SHP77 (cell line): ENCODE measurements at places on chromosomes 2 and 18.

DNA sequence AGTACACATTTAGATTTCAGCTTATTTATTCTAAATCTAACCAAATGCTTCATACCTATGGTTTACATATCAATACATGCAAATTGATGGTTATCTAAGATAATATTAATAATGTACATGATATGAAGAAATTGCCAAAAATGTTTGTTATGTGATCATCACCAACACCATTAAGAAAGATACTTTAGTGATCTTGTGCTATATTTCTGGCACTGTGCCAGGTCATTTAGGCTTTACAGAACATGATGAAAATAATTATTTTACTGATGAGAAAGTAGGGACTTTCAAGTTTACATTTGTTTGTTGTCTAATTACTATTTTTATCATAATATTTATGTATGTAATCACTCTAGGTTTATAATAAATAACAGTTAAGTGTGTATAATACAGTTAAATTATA, 158.3 kb downstream of the GULP1 start:
- no peak for DNase-seq

GRCh38 chr18:44816477-44816876, 135.8 kb downstream of the SETBP1 start:
- no peak for DNase-seq

DNA sequence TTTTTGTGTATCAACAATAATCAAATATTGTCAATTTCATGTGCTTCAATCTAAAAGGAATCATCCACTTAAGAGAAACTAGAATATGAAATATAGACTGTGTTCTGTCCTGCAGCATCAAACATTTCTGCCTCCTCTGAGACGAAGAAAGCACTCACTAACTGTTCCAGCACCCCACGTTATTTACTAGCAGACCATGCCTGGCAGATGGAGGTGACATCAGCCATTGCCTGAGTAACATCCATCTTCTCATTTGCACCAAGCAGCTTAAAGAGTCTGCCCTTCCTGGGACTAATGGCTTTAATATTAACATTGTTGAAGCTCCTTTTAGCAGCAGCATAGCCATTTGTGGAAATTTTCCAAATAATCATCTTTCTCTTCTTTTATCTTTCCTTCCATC, 25.7 kb downstream of the SGPP2 start:
- no peak for DNase-seq

GRCh38 chr2:120330946-120331822, 14.8 kb upstream of the INHBB start:
- DNase-seq = no peak

DNA sequence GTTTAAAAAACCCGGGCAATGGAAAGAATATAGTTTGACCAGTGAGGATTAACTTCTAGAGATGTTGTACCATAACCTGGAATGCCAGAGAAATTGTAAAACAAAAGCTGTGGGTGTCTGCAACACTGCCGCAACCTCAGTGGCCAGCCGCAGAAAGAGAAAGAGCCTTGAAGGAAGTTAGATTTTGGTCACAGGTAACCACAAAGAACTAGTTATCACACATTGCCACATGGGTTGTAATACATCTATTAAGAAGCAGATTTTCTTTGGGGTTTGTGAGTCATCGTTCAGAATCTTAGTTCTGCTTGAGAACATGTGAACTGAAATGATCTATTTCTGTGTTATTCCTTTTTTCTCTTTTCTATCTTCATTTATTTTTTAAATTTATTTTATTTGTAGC, 222.9 kb upstream of the AGAP1 start:
- DNase-seq = no peak

DNA sequence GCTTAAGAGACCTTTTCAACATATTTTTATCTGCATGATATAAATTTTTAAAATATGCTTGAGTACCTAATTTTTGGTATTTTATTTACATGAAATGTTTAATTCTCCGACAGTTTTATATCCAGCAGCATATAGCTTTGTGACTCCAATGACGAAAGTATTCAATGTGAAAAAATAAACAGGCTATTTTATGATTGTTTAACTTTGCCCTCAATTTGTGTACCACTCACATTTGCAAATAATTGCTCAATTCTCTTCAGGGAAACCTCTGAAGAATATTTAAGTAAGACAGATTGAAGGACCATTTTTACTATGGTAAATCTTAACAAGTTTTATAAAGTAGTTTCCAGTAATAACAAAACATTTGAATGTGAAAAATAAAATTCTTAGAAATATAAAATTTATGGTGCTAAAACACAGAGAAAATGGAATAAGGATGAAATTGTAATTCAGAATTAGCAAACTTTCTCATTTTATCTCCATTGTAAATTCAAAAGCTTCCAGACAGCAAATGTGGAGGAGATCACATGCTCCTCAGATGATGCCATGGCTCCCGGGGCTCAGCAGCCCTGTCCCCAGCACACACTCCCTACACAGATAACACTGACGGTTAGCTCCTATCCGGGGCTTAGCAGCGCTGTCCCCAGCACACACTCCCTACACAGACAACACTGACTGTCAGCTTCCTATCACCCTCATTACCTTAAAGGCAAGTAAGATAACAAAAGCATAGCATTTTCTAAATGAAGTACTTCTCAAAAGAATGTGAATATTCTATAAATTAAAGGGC, 39.7 kb downstream of the SH3YL1 start:
- no peak for DNase-seq

DNA sequence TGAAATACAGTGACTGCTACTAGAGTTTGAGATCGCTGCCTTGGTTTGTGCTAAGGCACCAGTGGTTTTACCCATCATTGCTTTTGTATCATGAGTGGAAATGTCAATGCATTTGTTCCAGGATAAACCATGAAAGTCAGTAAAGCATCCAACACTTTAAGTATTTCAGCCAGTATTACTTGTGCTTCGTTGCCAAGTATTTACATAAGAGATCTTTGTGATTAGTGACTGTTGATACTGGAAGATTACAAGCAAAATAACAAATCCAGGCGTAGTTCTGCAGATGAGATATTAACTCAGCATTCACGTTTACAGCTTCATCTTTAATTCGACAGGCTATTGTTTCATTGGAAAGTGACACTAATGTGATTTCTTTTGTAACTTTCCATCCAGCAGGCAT, 90.3 kb upstream of the B3GNT7 start:
- no peak for DNase-seq

- no peak for DNase-seq
Observed at GRCh38 chr2:74426181-74426758, 4.7 kb downstream of the WDR54 start.

- no peak for DNase-seq
Observed at GRCh38 chr2:1373830-1374229, 39.4 kb upstream of the TPO start.

- no peak for DNase-seq
Observed at GRCh38 chr2:68577183-68577582, 66.2 kb upstream of the PROKR1 start.

DNA sequence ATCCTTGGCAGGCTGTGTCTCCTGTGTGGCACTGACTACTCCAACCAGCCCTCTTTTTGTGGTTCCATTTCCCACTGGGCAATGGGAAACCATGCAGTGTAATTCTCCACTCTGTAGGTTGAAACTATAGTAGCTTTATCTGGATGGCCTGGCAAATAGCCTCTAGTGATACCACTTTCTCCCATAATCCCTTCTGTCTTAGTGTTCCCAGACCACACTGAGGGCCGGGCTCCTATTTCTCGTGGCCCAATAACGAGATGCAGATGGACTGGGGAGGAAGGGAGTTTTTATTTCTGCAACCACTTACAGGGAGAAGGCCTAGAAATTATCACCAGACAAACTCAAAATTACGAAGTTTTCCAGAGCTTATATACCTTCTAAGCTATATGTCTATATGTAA, 24.7 kb downstream of the SKA1 start:
- no peak for DNase-seq

DNA sequence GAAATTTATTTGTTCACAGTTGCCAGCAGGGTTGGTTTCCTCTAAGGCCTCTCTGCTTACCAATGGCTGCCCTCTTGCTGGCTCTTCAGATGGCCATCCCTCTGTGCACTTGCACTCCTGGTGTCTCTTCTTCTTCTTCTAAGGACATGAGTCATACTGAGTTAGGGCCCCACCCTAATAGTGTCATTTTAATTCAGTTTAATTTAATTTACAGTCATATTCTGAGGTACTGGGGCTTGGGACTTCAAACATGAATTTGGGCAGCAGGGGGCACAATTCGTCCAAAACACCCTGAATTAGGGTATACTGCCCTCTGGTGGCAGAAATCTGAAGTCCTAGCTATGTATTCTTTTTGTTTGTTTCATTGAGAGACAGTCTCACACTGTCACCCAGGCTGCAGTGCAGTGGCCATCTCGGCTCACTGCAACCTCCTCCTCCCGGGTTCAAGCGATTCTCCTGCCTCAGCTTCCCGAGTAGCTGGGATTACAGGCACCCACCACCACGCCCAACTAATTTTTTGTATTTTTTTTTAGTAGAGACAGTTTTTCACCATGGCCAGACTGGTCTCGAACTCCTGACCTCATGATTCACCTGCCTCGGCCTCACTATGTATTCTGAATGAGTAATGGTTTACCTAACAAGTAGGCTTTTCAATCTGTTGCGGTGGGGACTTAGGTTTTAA, 19.8 kb downstream of the SLC4A1AP start:
- peak; percentile 89 for DNase-seq

- no peak for DNase-seq
Observed at GRCh38 chr2:46909771-46910419, 5.7 kb downstream of the MCFD2 start.

DNA sequence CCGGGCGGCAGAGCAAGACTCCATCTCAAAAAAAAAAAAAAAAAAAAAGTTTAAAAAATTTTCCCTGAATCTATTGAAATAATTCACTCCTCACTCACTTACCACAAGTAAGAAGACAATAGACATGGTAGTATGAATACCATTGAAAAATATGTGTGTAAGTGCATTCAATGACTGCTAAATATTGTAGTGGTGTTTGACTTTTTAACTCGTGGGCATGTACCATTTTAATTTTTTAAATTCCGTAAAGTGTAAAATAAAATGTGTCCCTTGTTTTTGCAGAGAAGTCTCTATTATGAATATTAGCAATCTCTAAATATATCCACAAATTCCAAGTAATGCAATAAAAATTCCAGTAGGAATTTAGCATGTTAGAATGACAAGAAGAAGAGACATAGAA, 134.1 kb downstream of the COPS8 start:
- no peak for DNase-seq

DNA sequence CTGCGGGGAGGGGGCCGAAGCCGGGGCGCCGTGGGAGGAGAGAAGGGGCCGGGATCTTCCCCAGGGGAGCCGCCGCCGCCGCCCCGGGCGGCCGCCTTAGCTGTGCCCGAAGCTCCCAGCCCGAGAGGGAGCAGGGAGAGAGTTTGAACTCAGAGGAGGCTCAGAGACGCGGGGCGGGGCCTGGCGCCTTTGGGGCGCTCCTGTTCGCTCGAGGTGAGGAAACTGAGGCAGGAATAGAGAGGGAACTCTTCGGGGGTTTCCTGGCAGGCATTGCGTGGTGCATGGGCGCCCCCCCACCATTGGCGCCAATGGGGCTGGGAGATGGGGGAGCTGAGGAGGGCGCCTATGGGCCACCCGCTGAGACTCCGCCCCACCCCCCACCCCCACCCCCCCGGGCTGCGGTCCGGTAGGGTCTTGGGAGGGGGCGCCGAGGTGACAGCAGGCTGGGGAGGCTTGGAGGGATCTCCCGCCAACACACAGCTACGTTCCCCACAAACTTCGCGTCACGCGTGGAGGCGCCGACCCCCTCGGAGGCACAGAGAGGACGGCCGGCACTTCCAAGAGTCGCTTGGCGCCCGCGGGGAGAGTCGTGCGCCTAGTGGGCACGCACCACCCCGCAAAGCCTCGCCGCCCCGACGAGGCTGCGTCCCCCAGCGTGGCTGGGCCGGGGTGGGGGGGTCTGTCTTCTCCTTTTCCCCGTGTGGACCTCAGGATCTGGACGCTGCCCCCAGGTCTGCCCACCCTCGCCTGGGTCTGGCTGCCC, 680 bp downstream of the CTDSP1 start:
- no peak for DNase-seq

GRCh38 chr2:56811401-56811800, 627.6 kb downstream of the CCDC85A start:
- DNase-seq = no peak

- DNase-seq = no peak
Observed at GRCh38 chr18:54148678-54149077, 75.8 kb downstream of the MBD2 start.

DNA sequence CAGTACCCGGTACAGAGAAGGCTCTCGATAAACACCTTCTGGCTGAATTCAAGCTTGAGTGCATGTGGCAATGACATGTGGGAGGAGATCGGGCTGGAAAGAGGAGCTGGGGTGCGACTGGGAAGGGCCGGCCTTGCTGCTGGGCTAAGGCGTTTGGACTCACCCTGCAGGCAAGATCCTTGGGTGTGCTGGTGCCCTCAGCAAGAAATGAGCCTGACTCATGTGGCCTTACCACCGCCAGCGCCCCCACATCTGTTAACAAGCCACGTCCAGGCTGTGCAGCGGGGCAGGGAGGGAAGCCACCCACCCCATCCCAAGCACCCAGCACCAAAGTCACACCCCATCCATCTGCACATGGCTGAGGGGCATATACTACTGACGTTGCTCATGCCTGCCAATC, 1.3 kb downstream of the HS1BP3 start:
- no peak for DNase-seq

- no peak for DNase-seq
Observed at GRCh38 chr2:231128541-231128940, 3.7 kb upstream of the HTR2B start.

- no peak for DNase-seq
Observed at GRCh38 chr2:217363470-217363869, 503.6 kb upstream of the TNP1 start.

- no peak for DNase-seq
Observed at GRCh38 chr2:12381543-12382325, 335.0 kb upstream of the TRIB2 start.

DNA sequence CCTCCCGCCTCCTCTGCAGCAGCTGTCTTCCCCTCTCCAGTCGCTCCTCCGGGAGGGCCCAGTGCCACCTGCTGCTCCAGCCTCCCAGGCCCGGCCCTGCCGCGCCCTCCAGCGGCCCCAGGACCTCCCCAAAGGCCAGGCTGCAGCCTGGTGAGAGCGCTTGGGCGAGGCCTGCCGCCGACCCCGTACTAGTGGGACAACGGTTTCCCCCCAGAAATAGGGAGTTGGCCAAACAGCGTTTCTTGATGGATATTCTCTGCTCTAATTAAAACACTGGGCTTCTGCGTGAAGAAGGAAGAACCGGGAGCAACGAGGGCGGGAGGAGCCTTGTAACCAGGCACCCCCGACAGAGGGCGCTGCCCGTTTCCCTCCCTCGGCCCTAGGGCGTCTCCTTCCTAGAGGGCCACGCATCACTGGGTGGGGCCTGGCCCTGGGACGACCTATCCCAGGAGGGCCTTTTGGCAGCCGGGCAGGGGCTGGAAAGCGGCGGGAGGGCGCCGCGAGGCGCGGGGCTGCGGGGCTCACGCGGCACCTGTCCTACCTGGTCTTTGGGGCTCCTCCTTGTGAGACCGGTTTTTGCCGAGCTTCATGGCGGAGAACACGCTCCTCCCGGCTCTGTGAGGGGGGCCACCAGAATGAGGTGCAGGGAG, 25.4 kb upstream of the OTOF start:
- DNase-seq = peak; percentile 85
